GM12891 (cell line): ENCODE measurements at places on chromosomes 7 and 10.

DNA sequence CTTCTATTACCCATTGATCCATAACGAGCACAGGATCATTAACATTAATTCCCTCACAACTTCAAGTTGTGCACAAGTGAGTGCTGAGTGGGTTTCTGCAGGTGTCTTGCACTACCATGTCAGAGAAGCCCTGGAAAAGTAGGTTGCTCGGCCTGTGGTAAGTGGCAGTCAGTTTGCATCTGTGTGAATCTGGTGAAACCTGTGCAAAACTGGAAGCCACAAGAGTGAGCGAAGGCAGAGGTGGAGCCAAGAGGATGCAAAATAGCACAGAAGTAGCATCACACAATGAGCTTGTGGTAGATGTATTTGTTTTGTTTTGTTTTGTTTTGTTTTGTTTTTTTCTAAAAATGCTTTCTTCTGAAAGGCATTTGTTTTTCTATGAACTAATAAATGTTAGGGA is 181.5 kb downstream of the THSD7A start:
- DNase-seq = no peak

GRCh38 chr7:17633067-17633466 is 307.2 kb downstream of the SNX13 start:
- DNase-seq = no peak

DNA sequence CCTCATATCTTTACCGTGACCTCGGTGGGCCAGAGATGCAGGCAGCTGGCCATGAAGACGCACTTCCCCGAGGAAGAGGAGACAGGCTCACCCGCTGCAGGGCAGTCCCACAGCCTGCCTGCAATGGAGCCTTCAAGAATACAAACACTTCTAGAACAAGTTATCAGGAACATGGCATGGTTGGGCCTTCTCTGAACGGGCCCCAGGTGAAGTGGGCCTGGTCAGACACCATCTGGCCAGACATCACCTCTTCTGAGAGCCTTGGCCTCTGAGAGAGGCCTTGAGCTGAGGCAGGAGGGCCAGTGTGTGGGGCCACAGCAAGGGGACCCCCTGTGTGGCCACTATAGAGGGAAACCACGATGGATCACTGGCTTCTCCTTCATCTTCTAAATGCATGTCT is 112.4 kb upstream of the GDF10 start:
- no peak for DNase-seq

DNA sequence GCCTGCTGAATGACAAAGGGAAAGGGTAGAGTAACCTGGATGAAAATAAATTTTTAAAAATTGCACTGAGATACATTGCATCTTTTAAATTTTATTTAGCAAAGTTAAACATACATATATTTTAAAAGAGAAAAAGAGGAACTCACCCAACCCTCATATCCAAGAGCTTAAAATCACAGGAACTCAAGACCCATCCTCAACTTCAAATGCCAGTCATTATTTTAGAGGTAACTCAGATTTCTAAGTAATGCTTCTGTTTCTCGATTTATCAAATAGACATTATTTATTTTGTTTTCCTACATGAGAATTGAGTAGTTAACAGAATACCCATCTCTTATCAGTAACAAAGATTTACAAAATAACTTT is 32.4 kb upstream of the KMT2E start:
- DNase-seq = no peak

GRCh38 chr7:2707481-2707880 is 19.5 kb downstream of the AMZ1 start:
- DNase-seq = no peak

- no peak for DNase-seq
These were observed 72.2 kb downstream of the MCU start for GRCh38 chr10:72764151-72764550.

DNA sequence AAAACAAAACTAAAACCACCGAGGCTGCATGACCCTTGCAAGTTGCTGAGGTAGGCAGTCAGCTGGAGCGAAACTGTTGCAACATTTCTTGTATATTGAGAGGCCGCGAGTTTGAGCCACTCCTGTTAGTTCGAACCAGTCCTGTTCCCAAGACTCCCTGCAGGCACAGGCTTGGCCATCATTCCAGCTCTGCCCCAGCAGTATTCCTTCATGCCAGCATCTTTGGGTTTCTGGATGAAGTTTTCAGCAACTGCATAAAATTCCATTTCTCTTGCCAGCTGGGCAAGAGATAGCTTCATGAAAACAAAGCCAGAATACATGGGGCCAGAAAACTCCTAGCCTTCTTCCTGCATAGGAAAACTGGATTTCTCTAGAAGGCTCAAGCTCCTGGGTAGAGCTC is 207.6 kb downstream of the FRMD4A start:
- DNase-seq = no peak

- DNase-seq = no peak
These were observed 414.6 kb upstream of the NPVF start for GRCh38 chr7:25642849-25643248.

DNA sequence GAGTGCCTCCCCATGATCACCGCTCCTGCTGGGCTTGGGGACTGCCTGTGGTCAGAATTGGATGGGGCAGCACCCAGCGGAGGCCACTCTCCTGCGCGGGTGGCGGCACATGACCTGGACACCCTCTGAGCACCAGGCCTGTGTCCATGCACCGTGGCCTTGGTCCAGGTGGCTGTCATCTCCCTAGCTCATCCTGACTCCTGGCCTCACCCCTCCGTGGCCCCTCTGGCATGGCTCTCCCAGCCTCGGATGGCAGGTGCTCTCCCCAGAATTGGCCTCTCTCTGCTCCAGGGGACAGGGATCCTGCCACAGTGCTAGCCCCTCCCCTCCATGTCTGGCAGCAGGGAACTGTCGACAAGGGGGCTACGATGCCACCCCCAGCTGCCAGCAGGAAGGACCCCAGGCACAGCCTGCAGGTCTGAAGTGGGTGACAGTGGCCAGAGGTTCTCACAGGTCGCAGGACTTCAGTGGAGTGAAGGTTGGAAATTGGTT is 37.2 kb upstream of the BTBD16 start:
- DNase-seq = no peak

DNA sequence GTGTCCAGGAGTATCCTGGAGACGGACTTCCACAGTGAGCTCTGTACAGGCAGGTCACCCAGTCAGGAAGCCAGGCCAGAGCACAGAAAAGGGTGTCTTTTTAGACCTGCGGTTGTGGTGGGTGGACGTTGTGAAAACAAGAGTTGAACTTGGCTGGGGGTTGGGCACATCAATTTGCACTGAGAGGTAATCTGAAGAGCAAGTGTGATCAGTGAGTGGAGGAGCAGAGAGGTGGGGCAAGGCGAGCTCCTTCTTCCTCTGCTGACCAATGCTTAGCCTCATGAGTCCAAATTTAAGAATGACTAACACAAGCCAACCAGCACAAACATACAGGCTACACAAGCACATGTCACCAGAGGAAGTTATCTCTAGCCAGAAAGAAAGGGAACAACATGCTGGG is 310.8 kb downstream of the TCERG1L start:
- no peak for DNase-seq

- no peak for DNase-seq
These were observed 1.8 kb downstream of the GSTO1 start for GRCh38 chr10:104256335-104256961.

- DNase-seq = no peak
These were observed 297.8 kb upstream of the ZNF32 start for GRCh38 chr10:43946445-43946844.

- DNase-seq = no peak
These were observed 167.1 kb upstream of the INHBA start for GRCh38 chr7:41869997-41870396.

- no peak for DNase-seq
These were observed 6.4 kb downstream of the NAPEPLD start for GRCh38 chr7:103142494-103142893.

- DNase-seq = no peak
These were observed 596 bp upstream of the GDF2 start for GRCh38 chr10:47321521-47322195.

DNA sequence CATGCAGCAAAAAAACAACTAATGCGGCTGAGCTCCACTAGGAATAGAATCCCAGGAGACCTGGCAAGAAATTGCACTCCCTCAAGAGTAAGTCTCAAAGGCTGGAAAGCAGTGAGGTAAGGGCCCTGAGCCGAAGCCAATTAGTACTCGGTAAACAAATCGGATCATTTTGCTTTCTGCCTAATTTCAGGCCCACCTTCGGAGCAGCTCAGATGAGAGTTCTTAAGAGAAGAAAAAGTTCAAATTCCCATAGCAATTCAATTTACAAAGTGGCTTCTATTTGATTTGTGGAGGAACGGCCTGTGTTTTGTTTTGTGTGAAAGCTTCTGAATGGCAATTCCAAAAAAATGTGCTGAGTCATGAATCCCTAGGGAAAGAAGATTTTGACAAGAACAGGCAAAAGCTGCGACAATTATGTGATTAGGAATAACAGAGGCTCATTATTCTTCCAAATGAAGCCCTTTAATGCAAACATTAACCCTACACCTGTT is 60.9 kb downstream of the SLC16A9 start:
- DNase-seq = no peak

- no peak for DNase-seq
These were observed 35.4 kb downstream of the CTTNBP2 start for GRCh38 chr7:117837841-117838240.

DNA sequence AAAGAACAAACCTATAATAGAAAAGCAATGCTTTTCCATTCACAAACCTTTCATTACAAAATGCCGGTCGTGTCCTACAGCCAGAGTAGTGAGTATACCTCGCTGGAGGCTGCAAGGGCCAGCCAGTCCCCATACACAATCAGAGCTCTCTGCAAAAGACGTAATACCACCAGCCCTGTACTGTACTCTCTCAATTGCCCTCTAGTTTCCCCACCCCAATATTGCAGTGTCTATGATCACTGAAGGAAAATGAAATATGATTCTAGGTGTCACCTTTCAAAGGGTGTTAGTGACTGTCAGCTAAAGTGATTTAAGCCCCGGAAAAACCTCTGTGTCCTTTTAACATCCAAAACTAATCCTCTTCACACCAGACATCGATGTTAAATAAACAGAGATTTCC is 24.8 kb downstream of the PLXNA4 start:
- DNase-seq = no peak

DNA sequence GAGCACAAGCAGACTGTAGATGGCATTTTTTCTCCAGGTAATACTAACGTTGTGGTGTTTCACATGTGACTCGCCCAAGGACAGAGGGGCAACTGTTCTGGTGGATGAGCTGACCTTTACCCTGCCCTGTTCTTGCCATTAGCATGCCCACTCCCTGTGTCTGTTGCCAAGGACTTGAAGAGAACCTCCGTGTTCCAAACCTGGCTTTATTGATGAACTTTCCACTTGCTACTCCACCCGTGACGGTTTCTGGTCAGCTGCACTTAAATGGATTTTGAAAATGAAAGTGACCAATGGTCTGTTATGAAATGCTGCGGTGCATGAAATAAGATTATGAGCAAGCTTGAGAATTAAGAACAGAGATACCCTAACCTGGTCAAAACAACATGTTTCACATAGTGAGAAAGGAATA is 30.4 kb downstream of the LRRC4 start:
- no peak for DNase-seq

- no peak for DNase-seq
These were observed 141.1 kb downstream of the GRM3 start for GRCh38 chr7:86784765-86785164.

DNA sequence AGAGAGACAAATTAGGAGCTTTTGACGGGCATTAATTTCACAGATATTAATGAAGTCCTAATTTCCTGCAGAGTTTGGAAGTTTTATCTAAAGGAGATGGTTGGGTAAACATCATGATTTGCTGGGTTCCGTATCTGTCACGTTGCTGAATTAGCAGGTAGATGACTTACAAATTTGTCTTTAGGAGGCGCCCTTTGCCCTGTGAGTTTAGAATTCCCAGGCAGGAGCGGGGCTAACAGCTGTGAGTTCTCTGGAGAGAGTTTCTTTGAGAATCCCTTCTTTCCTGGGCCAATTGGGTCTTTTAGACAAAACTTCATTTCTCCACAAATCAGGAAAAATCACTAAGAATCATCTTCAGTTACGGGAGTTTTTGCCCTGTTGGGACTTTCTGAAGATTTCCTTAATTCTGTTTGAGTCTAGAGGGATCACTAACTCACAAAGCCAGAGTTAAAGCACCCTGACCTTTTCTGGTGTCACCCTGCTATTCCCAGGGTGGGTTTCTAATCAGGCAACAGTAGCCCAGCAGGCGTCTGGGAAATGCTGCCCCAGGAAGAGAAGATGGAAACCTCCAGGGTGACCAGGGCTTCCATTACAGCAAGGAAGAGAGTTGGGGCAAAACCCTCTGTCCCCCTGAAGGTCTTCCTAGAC is 63.7 kb downstream of the PRKCQ start:
- no peak for DNase-seq

DNA sequence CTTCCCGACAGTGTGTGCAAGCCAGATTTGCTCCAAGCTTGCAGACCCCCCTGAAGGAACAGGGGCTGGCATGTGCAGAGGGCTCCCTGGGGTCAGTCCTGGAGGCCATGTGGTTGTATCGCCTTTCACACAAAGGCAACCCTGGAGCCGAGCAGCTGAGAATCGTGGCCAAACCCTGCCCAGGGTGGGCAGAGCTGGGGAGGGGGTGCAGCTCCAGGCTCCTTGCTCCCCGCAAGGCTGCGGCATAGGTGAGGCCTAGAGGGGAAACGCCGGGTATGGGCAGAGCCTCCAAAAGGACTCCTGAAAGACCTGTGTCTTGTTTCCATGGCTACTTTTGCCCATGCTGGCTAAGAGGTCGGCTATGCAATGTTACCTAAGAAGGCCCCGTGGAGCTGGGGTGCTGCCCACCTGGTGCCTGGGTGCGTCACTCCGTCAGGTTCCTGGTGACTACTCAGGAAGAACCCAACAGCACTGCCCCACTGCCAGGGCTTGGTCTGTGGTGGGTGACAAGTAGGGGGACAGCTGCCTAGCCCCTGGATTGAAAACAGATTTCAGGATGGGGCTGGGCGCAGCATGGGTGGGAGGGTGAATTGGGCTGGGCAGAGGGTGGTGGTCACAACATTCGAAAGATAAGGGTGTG is 171.0 kb upstream of the SHH start:
- no peak for DNase-seq

DNA sequence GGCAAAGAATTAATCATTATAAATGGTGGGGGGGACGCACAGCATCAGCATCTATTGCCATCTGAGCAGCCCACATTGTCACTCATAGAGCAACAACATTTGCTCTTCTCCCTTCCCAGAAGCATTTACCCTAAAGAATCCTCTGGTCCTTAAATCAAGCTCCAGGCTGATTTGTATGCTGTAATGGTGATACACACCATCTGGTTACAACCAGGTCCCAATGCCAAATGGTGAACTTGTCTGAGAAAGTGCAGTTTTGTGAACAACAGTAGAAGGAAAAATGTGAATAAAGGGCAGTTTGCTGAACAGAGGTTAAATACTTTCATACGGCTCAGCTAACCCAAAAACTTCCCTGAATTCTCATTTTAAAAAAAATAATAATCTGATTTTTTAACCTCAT is 38.8 kb upstream of the TCF7L2 start:
- no peak for DNase-seq

DNA sequence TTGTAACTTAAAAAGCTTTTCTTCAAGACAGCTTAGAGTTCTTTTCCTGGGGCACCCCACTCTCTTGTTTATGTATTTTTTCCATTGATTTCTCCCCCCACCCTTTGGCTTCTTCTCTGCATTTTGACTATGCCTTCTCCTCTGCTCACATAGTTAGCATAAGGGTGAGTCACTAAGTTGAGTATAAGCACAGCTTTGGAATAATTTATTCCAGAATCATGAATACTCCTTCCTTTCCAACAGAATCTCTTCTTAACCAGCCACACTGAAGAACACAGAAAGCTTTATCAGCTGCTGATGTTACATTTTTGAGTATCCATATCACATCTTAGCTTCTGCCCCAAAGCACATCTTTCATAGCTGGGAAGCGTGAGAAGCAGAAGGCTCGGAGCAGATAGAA is 449.5 kb upstream of the MKI67 start:
- DNase-seq = no peak

- DNase-seq = no peak
These were observed 13.2 kb upstream of the TRA2A start for GRCh38 chr7:23544913-23545354.

- DNase-seq = no peak
These were observed 51.5 kb downstream of the KAT6B start for GRCh38 chr10:74877898-74878297.
